ENCODE measurements at places on chromosomes 12 and 14.

DNA sequence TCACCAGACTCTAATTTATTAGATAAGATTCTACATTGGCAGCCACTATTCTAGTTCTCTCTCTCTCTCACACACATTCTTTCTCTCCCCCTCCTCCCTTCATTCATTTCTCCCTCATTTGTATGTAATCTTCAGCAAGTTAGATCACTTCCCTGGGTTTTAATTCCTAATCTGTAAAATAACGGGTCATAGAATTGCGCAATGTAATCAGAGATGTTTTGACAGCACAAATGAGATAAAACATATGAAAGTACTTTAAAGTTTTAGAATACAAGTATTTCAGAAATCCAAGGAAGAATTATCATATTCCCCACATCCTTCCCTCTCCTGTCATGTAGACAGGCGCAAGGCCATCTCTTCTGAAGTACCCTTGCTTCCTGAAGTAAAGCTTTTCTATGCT is 21.7 kb downstream of the STYK1 start:
- peak; percentile 20 for DNase-seq

DNA sequence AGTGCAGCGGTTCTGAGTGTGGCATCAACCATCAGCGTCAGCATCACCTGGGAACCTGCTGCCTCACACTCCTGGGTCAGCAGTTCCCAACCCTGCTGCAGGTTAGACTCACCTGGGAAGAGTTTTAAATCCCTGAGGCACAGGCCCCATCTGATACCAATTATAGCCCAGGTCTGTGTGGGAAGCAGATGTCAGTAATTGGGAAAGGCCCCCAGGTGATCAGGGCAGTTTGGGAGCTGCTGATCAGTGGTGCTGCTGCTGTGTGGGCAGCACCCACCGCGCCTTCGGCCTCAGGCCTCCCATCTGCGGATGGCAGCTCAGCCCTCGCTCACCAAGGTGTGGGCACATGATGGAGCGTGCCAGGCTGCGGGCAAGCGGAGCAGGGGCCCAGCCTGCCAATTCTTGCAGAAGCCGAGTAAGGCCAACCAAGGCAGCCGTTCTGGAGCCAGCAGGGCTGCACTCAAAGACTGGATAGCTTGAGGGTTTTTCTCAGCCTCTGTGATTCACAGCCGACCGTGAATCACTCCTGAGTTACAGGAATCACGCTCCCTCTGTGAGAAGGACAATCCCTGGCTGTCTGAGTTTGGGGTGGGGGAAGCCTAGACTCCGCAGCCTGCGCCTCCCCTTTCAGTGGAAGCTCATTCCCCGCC is 155.6 kb upstream of the SFSWAP start:
- DNase-seq = no peak

- peak; percentile 42 for DNase-seq
Measured at GRCh38 chr12:107441665-107442300, 243.8 kb upstream of the PWP1 start.

- peak; percentile 89 for DNase-seq
Measured at GRCh38 chr12:32454075-32454474, 54.7 kb downstream of the FGD4 start.

DNA sequence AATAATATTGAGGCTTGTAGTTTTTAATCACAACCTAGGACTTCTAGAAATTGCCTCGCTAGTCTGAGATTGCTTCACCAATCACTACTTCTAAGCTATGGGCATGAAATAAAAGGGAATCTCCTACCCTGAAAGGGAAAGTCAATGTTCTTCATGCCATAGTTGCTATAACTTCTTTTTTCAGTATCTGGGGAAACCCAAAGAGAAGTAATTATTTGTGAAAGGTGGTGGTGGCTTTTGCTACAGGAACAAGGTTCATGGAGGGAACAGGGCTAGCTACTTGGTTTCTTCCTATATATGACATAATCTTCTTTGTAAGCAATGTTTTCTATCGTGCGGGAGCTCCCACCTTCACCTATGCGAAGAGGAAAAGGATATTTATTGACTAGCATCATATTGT is 61.6 kb upstream of the DNM1L start:
- DNase-seq = no peak

GRCh38 chr12:68180792-68181744 is 21.5 kb upstream of the IFNG start:
- DNase-seq = peak; percentile 63

DNA sequence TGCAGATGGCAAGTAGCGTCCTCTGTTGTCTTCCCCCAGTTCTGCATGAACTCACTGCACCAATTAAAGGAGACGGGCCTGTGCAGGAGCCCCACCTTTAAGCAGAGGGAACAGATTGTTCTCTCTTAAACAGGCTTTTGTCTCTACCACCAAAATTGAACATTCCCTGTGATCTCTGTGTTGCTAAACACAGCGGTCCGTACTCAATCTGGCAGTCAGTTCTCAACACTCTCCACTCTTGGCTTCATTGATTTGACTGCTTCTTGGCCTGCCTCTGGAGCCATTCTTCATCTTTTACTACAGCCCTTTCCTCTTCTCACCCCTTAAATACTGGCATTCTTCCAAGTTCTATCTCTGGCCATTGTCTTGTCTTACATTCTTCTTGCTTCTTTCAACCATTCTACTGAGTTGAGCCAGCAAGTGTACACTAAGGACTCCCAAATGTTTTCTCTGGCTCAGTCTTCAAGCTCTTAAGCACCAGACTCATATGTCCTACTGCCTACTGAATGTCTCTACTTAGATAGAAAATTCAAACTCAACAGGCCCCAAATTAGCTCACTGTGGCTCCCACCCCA is 8.0 kb upstream of the NT5DC3 start:
- no peak for DNase-seq

GRCh38 chr14:51979088-51979709 is 10.1 kb upstream of the RTRAF start:
- DNase-seq = peak; percentile 79

Measured in iris pigment epithelial cell (primary cell).